ENCODE measurements at places on chromosomes 13 and 19.

GRCh38 chr13:30810261-30810701, 74.9 kb downstream of the ALOX5AP start:
- no peak for DNase-seq

GRCh38 chr13:35164324-35164932, 222.4 kb downstream of the NBEA start:
- DNase-seq, result no peak

- DNase-seq, result no peak
Observed at GRCh38 chr13:94776956-94777355, 64.6 kb upstream of the SOX21 start.

- DNase-seq, result no peak
Observed at GRCh38 chr13:90187478-90188350, 1159.8 kb upstream of the MIR17HG start.

- DNase-seq, result no peak
Observed at GRCh38 chr13:29339386-29340272, 255.9 kb downstream of the SLC7A1 start.

DNA sequence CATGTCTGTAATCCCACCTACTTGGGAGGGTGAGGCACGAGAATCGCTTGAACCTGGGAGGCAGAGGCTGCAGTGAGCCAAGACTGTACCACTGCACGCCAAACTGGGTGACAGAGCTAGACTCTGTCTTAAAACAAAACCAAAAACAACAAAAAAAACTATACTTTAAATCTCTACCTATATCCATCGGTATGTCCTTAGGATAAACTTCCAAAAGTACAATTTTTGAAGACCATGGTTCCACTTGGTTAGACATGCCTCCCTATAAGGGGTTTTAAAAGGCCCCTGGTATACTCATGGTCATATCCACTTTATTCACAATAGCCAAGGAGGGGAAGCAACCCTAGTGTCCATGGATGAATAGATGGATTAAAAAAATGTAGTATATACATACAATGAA, 39.8 kb downstream of the RUBCNL start:
- no peak for DNase-seq

DNA sequence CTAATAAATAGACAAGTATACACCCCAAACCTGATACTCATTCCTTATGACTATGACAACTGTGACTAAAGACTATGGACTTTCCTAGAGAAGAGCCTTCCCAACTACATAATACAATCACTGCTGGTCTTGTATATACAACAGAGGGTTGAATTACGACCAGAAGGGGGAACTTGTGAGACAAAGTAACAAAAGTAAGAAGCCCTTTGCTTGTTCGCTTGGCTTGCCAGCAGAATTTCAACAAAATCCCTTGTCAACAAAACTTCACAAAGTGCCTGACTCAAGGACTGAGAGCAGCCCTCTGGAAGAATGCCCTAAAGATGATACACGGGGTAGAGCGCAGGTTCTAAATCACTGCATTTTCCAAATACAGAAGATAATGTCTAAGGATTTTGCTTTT, 99.4 kb downstream of the WASF3 start:
- DNase-seq, result no peak

DNA sequence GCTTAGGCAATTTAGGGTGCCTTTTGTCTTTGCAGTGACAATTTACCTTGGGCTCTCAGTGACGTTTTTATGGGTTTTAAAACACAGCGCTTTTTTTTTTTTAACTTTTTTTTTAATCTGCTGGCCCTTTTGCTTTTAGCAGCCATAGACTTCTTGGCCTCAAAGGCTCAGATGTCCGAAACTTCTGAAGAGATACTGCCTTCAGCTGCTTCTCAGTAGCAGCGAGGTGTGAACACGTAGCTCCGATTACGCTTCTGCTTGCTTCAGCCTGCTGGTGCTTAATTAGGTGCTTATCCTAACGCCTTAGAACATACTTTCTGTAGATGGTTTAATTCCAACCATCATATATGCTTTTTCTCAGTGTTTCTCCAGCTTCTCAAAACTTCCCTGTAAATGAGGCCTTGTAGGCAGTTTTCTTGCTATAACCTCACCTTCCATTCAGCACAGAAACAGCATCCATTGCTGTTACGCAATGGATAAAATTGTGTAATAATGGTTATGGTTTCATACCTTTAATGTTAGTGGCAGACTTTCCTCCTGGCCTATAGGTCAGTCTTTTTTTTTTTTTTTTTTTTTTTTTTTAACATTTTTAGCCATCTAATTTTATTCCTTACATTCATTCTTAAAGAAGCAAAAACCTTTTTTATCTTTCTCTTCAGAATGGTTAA, 723.9 kb downstream of the GPC5 start:
- no peak for DNase-seq
